PC-9 (cell line): ENCODE measurements at places on chromosomes 5 and 9. TPM values are rescaled to one million over a fixed set of nuclear protein-coding genes. Genes with fewer than 3 reads are reported as not detected.
A peak's percentile ranks its signal among the peaks of the same experiment; 100 is the strongest.

GRCh38 chr5:54738118-54738972, 220.8 kb downstream of the SNX18 start:
- DNase-seq: peak; percentile 57

DNA sequence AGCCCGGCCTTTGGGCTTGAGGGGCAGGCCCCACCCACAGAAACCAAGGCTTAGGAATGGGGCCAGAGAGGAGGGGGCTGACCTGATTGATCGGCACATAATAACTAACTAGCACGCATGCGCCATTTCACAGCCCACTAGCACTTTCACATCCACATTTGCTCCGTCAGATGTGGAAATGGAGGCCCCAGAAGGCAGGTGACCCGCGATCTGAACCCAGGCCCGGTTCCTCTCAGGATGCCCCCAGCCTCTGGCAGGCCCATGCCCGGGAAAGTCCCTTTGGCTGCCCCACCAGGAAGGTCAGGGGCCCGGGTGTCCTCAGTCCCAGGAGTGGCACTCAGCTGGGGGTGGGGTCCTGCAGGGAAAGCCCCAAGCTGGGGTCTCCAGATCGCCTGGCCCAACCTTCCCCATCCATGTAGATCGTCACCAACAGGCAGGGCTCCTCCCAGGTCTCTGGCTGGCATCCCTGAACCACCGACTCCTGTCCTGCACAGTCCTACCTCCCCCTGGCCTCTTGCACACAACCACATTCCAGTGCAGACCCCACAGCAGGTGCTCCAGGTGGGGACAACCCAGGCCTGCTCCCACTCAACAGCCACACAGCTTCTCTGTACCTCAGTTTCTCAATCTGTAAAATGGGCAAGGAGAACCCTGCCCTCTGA, 46.7 kb downstream of the VAV2 start:
- no peak for DNase-seq

DNA sequence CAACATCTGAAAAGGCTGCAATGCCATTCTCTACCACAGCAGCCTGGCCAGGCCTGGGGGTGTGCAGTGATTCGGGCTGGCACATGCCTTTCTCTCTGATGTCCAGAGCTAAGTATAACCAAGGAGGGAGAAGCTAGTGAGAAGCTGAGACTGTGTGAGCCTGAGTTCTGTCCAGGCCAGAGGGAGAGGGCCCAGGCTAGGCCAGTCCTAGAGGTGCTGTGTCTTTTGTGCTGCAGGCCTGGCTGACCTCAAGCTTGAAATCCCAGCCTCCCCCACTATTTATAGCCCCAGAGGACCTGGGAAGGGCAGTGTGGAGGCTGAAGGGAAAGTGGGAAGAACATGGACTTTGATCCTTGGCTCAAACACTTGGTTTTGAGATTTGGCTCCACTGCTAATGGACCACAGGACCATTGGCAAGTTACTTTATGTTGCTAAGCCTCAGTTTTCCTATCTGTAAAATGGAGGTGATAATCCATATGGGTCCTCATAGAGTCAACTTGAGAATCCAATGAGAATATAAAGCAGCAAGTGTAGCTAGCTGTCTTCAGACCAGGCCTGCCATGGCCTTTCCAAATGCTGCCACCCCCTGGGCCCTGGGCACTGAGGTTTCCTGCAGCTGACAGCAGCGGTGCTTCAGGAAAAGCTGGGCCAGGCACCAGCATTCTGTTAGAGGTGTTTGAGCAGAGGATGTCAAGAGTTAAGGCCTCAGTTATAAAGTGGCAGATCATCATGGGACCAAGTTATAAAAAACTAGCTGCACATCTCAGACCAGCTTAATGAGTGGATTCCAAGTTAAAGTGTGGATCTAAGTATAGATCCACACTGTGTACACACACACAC, 21.1 kb downstream of the BNIP1 start:
- no peak for DNase-seq

DNA sequence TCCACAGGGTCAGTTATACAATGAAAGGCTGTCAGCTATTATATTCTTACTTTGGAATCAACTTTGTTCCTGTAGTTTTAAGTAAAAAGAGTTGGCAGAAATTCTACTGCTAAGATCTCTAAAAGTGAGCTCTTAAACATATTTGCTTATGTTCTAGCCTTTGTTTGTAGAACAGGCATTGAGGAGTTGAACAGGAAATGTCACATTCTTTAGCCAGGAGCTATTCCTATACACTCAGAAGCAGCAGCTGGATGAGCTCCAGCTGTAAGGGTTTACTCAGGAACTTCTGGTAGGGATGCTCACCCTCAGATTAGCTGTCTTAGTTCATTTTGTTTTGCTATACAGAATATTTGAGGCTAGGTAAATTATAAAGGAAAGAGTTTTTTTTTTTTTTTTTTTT, 22.4 kb upstream of the SPINK14 start:
- DNase-seq: peak; percentile 93

GRCh38 chr5:167773668-167774301, 517.7 kb upstream of the WWC1 start:
- no peak for DNase-seq

- no peak for DNase-seq
Measured at GRCh38 chr9:137188086-137188489, 272 bp downstream of the ANAPC2 start.

GRCh38 chr5:94746731-94747124, 128.3 kb downstream of the SLF1 start:
- no peak for DNase-seq

DNA sequence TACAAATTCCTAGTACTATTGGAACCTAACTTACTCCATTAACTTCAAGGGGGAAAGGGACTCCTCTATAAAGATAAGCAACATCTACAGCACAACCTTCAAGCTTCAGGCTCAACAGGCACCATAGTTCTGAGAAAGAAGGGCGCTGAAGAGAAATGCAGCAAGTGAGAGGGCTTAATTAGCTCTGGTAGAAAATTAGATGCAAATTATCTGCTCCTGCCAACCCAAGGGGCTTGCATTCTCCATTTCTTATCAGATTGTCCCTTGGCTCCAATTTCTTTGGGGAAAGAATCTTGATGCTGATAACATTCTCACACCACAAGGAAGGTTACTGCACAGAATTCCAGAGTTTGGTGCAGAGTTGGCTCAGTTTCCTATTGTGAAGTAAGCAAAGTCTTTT, 214.6 kb downstream of the GABRG2 start:
- no peak for DNase-seq

The PHF24 gene
- not detected in 2 replicates for total RNA-seq

The NKD2 gene
- total RNA-seq: 0.57 and 2.6 TPM in 2 replicates
